Spinal cord (tissue), 10 donors: ENCODE measurements at places on chromosomes 4 and X. TPM values are rescaled to one million over a fixed set of nuclear protein-coding genes. Genes with fewer than 3 reads are reported as not detected.

DNA sequence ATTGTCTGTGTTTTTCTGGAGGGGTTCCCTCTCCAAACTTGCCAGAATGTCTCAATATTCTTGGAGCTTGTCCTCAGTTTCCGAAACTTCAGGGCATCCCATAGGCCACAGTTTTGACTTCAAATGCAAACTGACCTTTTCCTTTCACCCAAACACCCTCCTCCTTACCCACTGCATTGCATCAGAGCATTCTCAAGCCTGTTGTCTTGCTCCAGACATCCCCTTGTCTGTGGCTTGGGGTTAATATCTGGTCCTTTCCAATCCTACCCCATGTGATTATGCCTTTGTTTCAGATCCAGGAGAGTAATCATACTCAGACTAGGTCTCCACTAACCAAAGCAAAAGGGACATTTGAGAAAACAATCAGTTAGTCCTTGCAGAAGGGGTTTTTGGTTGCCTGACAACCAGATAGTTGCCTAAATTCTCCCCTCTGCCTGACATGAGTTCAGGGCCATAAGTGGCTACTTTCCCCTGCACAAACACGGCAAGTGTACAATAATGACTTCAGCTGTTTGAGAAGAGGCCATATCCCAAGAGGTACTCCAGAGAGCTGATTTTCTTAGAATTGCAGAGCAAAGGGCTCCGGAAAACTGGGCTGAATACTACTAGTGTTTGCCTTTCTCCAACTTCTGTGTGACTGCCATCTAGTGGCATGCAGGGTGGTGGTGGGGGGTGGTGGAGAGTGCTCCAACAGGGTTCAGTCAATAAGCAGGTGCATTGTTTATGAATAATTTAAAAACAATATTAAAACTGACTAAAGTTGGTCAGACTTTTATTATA lies 130.2 kb downstream of the CHRDL1 start:
- peak; percentile 27 for DNase-seq

GRCh38 chr4:185999207-185999606 lies 69.7 kb upstream of the TLR3 start:
- no peak for DNase-seq

DNA sequence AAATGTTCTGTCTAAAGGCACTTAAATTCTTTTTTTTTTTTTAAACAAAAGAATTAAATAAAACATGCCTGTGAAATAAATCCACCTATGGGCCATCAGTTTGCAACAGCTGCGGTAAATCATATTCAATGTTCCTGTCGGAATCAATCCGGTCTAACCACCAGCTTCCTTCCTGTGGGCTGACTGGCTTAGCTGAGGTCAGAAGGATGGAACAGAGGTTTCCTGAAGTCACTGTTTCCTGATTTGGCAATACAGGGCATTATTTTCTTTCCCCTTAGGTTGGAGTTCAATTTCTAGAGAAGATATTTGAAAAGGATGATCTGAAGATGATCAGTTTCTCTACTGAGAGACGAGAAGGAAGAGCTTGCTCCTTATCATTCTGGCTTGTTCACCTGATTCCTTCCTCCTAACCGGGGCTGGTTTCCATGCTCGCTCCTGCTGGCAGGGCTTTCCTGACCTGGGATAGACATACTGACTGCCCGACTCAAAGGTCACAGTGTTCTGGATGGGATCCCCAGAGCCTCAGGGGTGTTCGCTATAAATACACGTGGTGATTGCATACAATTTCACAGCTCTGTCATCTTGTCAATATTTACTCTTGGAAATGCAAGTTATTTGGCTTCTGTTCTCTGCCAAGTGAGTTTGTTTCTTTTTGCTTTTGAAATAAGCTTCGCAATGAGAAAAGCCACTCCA lies 21.7 kb downstream of the PDLIM3 start:
- no peak for DNase-seq

The NAAA gene
- 23.9 TPM for total RNA-seq

GRCh38 chr4:187184508-187184907 lies 460.9 kb upstream of the FAT1 start:
- peak; percentile 15 for DNase-seq

- DNase-seq, result no peak
These were observed 106.8 kb downstream of the EIF4E start for GRCh38 chr4:98822144-98822543.

DNA sequence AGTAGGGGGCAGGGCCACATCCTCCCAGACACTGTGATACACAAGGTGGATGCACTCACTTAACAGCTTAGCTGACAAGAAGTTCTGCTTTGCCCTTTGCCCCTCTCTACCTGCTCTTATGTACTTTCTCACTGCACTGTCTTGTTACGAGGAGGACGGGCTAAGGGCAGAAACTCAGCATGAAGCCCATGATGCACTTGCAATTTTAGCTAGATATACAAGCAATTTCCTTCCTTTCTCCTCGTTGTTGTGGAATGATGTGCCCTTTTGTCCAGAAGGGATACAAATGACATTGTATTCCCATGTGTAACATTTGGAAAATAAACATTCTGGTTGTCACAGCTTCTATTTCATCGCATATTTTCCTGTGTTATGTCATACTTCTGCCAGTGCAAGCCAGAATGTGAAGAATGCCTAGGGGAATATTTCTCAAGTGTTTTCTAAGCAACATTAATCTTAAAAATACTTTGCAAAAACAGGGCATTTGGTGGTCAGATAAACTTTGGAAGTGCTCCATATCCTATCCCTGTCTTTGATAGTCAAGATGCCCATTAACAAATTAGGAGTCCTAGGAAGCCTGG lies 47.2 kb downstream of the MAOA start:
- DNase-seq, result no peak

GRCh38 chrX:18428006-18428405 lies 2.6 kb downstream of the CDKL5 start:
- peak; percentile 18 for DNase-seq

The CCNB3 gene
- 0.40 TPM for total RNA-seq

GRCh38 chr4:156695163-156695562 lies 276.4 kb downstream of the PDGFC start:
- no peak for DNase-seq

GRCh38 chr4:138686106-138686835 lies 329.3 kb upstream of the NOCT start:
- DNase-seq, result peak; percentile 41
